Right atrium auricular region (tissue), 2 donors: ENCODE measurements at places on chromosomes 7 and 10. TPM values are rescaled to one million over a fixed set of nuclear protein-coding genes. Genes with fewer than 3 reads are reported as not detected.

SPDYE2B gene
- total RNA-seq, result not detected

MAGI2 gene
- total RNA-seq, result 6.0 TPM

KEL gene
- 0.12 TPM for total RNA-seq

ABCA13 gene
- not detected for total RNA-seq

ANKRD61 gene
- total RNA-seq, result not detected
